ENCODE measurements at places on chromosomes 12 and 14. TPM values are rescaled to one million over a fixed set of nuclear protein-coding genes. Genes with fewer than 3 reads are reported as not detected.

Gene PRKAG1
- polyA plus RNA-seq, result 57.5 TPM

Gene STAC3
- 0.70 TPM for polyA plus RNA-seq

Gene ZNF891
- polyA plus RNA-seq, result 1.3 TPM

Gene TAS2R19
- 0.97 TPM for polyA plus RNA-seq

Gene TAS2R42
- not detected for polyA plus RNA-seq

Gene CTSG
- polyA plus RNA-seq, result not detected

Gene B4GALNT1
- 2.3 TPM for polyA plus RNA-seq

Gene ESPL1
- polyA plus RNA-seq, result 49.6 TPM

Gene RPL41
- polyA plus RNA-seq, result 16,488 TPM

Gene GARIN6
- polyA plus RNA-seq, result not detected

Gene LDHB
- polyA plus RNA-seq, result 616 TPM

Gene SERPINA1
- 0.08 TPM for polyA plus RNA-seq

Gene CPNE6
- polyA plus RNA-seq, result 0.05 TPM

Gene CMA1
- polyA plus RNA-seq, result not detected

Gene IL31
- not detected for polyA plus RNA-seq

Gene DTX3
- polyA plus RNA-seq, result 126 TPM

Gene CALCOCO1
- 39.3 TPM for polyA plus RNA-seq

Gene NFATC4
- 50.3 TPM for polyA plus RNA-seq

Gene NRXN3
- 2.6 TPM for polyA plus RNA-seq

Gene ZDHHC22
- polyA plus RNA-seq, result 23.8 TPM

Gene GPR68
- polyA plus RNA-seq, result 1.1 TPM

Gene CELA1
- polyA plus RNA-seq, result 0.09 TPM

Gene CD69
- not detected for polyA plus RNA-seq

Gene KRT7
- 19.0 TPM for polyA plus RNA-seq

Gene SMCO3
- not detected for polyA plus RNA-seq

Gene FGF23
- 0.35 TPM for polyA plus RNA-seq

Gene BRMS1L
- 4.4 TPM for polyA plus RNA-seq

Gene SRRM4
- polyA plus RNA-seq, result 0.35 TPM

Gene PLEKHD1
- polyA plus RNA-seq, result 0.24 TPM

Gene OR10G3
- polyA plus RNA-seq, result not detected

Gene VRTN
- polyA plus RNA-seq, result 189 TPM

Gene POTEM
- polyA plus RNA-seq, result not detected

Gene TMEM19
- 8.6 TPM for polyA plus RNA-seq

Gene SOAT2
- polyA plus RNA-seq, result 0.13 TPM

Gene TTC9
- polyA plus RNA-seq, result 21.0 TPM

Gene PPM1H
- 17.3 TPM for polyA plus RNA-seq

Gene IAPP
- not detected for polyA plus RNA-seq

Gene RNFT2
- polyA plus RNA-seq, result 12.7 TPM

Gene GPN3
- polyA plus RNA-seq, result 52.9 TPM

Gene TEAD4
- polyA plus RNA-seq, result 90.1 TPM

Gene PZP
- 0.08 TPM for polyA plus RNA-seq

Gene LRRC43
- 0.39 TPM for polyA plus RNA-seq

Gene IL26
- polyA plus RNA-seq, result not detected

Gene SDSL
- 1.7 TPM for polyA plus RNA-seq
